ENCODE measurements at places on chromosomes 6 and 20. TPM values are rescaled to one million over a fixed set of nuclear protein-coding genes. Genes with fewer than 3 reads are reported as not detected.
A peak's percentile ranks its signal among the peaks of the same experiment; 100 is the strongest.

The LCA5 gene
- 7.2 TPM for total RNA-seq

The CTCFL gene
- not detected for total RNA-seq

The POLR3F gene
- total RNA-seq, result 14.0 TPM

The TXLNB gene
- not detected for total RNA-seq

- no peak for DNase-seq
Observed at GRCh38 chr6:108563292-108563691, 2.6 kb downstream of the FOXO3 start.

DNA sequence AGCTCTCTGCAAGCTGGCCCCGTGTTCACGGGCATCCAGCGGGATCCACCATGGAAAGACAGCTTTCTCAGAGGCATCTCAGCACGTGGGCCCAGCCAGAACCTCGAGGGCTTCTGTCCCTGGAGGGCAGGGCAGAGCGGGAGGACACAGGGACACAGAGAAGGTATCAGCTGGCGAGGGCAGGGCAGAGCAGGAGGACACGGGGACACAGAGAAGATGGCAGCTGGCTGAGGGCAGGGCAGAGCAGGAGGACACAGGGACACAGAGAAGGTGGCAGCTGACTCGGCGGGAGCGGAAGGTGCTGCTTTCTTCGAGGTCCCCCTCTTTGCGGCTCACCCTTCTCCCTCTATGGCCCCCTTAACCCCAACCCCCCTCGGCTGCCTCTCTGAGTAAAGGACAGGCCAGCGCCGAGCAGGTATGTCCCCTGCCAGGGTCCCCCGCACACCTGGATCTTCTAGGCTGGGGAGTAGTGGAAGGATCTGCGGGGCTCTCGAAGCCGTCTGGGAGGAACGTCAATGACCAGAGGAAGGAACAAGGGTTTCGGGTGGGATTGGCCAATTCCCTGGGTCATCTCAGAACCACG lies 28.9 kb upstream of the BHLHE23 start:
- no peak for DNase-seq

- DNase-seq, result no peak
Observed at GRCh38 chr6:44084231-44085014, 42.8 kb downstream of the MRPL14 start.

DNA sequence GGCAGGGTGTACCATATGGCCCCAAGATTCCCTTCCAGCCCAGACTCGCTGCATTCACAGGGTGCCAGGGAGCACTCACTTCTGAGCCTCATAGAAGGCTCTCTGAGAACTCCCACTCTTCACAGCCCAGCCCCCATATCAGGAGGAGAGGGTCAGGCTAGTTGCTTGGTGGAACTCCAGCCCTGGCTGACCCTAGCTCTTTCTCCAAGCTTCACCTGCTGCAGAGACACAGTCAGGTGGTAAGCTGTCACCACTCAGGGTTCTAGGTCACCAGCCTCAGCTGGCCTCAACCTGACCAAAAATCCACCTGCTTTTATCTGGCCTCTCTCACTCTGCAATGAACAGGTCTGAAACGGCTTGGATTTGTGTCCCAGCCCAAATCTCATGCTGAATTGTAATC lies 162.7 kb upstream of the MLN start:
- no peak for DNase-seq

GRCh38 chr6:140957386-140957785 lies 1175.3 kb upstream of the GJE1 start:
- no peak for DNase-seq

- no peak for DNase-seq
Observed at GRCh38 chr6:143251288-143251687, 190.6 kb downstream of the AIG1 start.

DNA sequence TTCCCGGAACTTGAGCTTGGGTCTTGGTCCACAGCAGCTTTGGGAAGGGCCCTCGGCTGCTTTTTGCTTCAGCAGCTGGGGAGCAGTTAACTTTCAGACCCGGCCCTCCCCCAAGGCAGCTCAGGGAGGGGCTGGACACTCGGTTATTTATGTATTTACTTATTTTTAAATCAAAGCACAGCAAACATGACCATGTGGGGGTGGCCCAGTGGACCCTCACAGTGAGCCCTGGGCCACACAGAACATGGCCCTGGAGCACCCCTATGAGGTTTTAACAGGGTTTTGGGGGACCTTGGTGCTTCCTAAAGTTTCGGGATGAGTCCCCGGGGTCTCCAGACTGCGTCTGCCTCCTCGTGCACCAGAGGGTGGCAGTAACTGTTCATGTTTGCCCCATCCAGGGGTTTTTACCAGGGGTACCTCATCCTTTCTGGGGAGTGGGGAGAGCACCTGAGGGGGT lies 26.6 kb upstream of the NPBWR2 start:
- peak; percentile 40 for DNase-seq

DNA sequence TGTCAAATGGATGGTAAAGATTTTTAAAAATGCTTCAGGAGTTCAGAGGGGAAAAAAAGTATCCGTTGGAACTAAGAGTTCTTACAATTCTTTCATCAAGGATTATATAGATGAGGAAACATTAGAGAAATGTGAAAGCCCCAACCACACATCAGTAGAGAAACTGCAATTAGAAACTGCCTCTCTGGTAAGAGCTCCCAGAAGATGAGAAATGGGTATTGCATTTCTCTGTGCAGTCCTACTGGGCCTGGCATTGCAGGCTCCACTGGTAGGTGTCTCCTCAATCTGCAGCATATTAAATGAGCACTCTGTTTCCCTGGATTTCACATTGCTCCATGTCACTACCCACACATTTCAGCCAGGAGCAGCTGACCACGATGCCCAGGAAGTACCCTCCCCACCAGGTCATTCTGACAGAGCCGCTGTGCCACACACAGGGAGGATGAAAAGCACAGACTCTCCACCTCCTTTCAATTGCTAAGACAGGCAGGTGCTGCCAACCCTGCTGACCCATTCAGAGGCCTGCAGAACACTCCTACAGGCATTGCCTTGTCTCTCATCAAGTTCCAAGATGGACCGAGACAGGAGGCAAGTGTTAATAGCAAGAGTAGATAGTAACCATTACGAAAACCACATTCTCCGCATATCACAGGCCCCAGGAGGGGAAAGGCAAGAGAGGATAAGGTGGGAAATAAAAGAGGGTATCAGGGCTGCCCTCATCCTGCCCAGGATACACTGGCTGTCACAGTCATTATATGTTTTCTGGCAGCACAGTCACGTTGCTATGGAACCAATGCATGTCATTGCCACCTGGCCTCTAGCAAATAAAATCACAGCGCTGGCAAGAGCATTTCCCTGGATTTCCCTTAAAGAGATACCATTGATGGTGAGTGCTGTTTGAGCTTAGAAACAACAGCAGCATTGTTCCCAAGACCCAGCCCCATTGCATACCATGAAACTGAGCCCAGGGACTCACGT lies 241.7 kb downstream of the ATXN1 start:
- no peak for DNase-seq

Data from ascending aorta (tissue), 2 donors.